Large intestine (tissue), 12 donors: ENCODE measurements at places on chromosomes 1 and 21.

- DNase-seq = no peak
These were observed 79.4 kb downstream of the SPATA46 start for GRCh38 chr1:162297208-162297607.

DNA sequence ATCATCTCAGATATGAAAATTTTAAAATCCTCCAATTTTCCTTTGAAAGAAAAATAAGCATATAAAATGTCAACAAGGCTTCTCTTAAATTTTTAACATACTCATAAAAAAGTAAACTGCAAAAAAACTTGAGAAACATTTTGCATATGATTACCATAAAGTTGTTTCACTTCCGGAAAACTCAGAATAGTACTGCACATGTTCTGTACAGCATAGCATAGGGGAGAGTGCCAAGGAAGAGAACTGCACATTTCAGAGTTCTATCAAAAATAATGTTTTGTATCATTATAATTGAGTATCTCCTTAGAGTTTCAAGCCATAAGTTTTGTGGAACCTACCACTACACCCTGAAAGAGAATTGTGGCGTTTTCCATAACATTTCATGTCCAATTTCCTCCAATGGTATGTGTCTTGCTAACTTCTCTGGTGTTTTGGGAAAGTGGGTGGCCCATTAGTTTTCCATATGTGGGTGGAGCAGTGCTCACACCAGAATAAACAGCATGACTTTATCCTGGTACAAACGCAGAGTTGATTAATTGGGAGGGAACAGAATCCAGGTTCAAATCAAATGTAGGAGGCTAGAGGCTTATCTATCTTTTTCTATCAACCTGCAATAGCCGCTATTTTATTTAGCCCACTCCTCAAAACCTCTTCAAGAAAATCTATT, 430.9 kb downstream of the LMO4 start:
- no peak for DNase-seq

GRCh38 chr1:40385437-40386358, 12.2 kb downstream of the SMAP2 start:
- peak; percentile 30 for DNase-seq

- DNase-seq = no peak
These were observed 483.9 kb downstream of the OMA1 start for GRCh38 chr1:58062635-58063034.

- DNase-seq = no peak
These were observed 2.7 kb upstream of the SDHB start for GRCh38 chr1:17056551-17056950.

DNA sequence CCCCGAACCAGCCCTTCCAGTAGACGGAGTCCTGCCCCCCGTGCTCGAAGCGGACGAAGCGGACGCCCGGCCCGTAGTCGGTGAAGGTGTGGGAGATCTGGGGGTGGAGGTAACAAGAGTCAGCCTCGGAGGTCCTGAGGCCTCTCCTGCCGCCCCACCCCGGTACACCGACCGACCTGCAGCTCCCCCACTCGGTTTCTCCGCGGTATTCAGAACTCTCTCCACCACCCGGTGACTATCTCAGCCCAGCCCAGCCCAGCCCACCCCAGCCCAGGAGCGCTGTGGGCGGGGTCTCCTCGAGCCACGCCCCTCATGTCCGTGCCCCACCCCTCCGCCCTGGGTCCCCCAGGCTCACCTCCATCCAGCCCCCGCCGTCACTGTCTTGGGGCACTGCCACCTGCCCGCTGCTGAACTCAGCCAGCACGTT, 5.5 kb downstream of the FBXO2 start:
- no peak for DNase-seq

DNA sequence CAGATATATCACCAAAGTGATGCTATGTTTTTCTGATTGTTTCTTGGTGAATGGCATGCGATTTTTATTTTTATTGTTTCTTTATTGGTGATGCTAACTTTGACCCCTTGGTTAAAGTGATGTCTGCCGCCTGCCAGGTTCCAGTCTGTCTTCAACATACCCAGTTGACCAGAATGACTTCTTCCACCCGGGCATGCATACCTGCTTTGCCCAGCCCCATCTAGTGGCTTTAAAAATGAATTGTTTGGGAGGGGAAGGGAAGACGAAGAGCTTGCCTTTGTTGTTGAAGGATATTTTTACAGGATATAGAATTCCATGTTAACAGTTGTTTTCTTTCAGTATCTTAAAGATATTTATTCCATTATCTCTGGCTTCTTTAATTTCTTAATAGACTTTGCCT, 65.1 kb downstream of the ATG4C start:
- no peak for DNase-seq

- DNase-seq = no peak
These were observed 35.9 kb downstream of the MAP3K7CL start for GRCh38 chr21:29166323-29166722.

- no peak for DNase-seq
These were observed 13.2 kb downstream of the MYBPH start for GRCh38 chr1:203162403-203162802.

- DNase-seq = no peak
These were observed 40.1 kb downstream of the ARHGEF16 start for GRCh38 chr1:3494321-3495308.

DNA sequence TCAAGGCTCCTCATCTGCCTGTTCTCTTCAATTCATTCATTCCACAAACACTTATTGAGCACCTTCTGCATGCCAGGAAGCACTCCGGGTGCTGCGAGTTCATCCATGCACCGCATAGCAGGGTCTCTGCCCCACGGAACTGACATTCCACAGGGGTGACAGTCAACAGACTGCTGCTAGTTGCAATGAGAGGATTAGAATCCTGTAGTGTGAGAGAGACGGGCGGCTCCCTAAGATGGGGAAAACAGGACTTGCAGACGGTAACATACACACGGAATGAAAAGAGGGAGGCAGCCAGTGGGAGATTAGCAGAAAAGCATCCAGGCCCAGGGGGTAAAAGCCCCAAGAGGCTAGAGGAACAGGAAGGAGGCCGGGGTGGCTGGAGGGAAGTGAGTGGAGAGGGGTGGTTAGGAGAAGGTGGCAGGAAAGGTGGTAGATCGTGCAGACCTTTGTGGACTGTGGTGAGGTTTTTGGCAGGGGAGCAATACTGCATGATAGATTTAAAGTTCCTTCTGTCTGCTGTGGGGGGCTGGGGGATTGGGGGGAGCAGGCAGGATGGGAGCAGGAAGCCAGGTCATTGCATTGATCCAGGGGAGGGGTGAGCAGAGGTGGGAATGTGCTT, 6.6 kb downstream of the TNFRSF8 start:
- DNase-seq = no peak

GRCh38 chr21:37064841-37065240, 8.0 kb downstream of the PIGP start:
- no peak for DNase-seq

GRCh38 chr1:31795801-31796621, 19.8 kb downstream of the SPOCD1 start:
- DNase-seq = no peak

GRCh38 chr21:44295163-44295573, 4.7 kb upstream of the PFKL start:
- no peak for DNase-seq

DNA sequence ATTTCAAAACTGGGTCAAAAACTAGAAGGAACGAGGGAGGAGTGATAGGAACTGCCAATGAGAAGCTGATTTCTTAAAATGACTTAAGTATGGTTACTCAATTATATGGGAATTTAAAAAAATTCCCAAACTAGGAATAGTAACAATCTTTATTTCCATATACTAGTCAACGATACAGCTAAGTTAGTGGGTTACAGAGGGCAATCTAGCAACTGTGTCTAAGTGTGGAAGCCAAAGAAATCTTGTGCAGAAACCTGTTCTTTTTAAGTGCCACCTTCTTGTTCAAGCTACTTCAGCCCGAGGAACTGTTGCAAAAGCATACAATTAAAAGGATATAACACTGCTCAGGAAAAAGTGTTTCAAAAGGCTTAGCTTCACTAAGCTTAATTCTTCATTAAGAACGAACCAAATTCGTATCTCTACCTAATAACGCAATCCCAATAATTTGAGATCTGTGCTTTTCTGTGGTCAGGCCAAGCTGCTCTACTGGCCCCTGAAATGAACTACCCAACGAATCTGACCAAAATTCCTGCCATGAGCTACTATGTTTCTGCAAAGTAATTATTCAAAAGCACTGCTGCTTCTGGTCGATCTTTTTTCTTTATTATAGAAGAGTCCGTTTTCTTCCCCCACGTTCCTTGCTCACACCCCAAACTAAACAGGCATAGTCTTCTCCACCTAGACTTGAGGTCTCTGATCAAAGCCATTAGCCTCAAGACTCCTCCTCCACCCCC, 1.8 kb downstream of the USP24 start:
- DNase-seq = no peak

DNA sequence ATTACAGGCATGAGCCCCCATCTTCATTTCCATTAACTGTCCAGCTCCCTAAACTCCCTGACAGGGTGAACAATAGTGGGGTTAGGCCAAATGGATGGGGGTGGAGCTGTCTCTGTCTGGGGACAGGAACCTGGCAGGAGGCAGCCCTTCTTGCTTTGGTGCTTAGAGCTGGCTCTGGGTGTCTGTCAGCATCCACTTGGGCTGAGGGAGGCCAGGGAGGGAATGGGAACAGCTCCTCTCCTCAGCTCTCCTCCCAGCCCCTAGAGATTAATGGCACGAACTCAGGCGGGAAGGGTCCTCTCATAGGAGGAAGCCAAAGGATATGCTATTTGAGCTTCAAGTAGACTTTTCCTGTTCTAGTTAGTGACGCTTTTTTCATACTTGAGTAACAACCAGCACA, 11.1 kb upstream of the ETV3L start:
- no peak for DNase-seq

DNA sequence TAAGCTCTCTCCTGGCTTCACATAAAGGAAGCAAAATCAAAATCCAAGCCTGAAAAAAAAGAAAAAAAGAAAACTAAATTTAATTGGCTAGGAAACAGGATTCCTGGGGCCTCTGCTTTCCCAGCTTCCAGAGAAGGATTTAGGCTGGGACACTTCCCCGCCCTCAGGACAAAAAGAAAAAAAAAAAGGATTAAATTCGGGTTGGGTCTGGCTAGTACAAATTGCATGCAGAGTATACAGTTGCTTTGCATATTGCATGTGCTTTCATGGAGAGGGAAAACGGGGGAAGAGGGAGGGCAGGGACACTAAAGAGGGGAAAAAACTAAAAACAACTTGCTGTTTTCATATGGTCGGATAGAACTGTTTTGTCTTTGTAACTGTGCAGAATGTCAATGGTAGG, 42.7 kb downstream of the OLIG1 start:
- DNase-seq = no peak

GRCh38 chr21:37528150-37528937, 161.8 kb downstream of the DYRK1A start:
- no peak for DNase-seq

- peak; percentile 89 for DNase-seq
These were observed 1.1 kb upstream of the TMEM82 start for GRCh38 chr1:15740924-15741850.

- DNase-seq = peak; percentile 98
These were observed at the start of gene SCAMP3 for GRCh38 chr1:155261852-155262673. Gene SCAMP3, minus strand, starts transcription at chr1:155262360. Its CDS starts 209 bp downstream, at chr1:155262151.

- no peak for DNase-seq
These were observed 235.8 kb upstream of the C1orf105 start for GRCh38 chr1:172184506-172185191.

DNA sequence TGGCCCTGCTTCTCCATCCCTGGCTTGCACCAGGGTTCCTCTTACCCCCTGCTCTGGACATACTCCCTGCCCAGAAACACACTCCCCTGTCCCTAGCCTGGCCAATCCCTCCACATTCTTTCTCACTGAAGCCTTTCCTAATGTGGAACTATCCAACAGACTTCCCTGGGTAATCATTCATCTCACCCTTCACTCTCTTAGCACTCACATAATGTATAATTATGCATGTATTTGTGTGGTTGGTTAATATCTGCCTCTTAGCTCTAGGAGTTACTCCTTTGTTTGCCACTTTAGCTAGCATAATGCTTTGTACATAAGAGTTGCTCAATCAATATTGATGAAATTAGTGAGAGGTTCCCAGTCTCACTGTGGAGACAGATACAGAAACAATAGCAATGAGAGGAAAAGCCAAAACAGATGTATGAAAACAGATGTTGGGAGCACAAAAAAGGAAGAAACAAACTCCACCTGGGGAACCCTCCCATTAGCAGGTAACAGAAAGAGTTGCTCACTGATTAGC, 76.9 kb upstream of the WARS2 start:
- DNase-seq = no peak

DNA sequence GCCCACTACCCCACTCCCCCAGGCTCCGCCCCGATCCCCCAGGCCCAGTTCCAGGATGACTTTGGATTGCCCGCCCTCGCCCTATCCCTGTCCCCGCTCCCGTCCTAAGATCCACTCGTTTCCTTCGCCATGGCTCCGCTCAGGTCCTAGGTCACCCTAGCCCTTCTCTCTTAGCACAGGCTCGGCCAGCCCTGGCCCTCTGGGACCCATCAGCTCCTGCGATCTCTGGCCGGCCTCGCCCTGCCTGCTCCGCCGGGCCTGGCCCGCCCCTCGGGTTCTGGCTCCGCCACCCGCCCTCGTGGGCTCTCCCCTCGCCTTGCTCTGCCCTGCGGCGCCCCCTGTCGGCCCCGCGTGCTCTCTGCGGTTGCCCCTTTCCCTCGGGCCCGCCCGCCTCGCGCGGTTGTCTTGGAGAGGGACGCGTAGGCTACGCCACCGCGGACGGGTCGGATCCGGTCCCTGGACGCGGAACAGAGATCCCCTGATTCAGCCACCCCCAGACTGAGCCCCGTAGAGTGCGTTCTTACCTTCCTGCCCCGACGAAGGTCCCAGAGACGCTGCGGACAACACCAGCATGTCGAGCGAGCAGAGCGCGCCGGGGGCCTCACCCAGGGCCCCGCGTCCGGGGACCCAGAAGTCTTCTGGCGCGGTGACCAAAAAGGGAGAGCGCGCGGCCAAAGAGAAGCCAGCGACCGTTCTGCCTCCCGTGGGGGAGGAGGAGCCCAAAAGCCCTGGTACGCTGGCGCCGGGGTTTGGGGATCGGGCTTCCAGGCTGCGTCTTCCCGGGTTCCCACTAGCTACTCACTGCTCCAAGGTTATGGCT, at the start of gene LRRC71:
TSS of gene LRRC71 (plus strand) at position 400 of the 820 bp plus-strand sequence. CDS start at position 572, 172 bp downstream.
- DNase-seq = peak; percentile 74

DNA sequence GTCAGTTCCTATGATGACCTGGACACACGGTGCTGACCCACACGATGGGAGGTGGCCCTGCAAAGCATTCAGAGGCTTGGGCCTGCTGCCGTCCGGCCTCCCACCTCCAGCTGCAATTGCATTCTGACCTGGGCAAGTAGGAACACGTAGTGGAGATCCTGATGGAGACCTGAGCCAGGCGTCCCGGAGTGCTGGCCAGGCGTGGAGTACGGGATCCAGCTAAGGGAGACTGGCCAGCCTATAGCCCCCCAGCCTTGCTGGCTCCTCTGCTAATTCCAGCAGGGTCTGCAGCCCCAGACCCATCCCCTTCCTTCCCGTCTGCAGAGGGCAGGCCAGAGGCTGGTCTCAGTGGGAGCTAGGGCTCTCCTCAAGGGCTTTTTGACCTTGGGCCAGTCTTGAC, 11.2 kb downstream of the CD46 start:
- no peak for DNase-seq
